ENCODE measurements at places on chromosomes 11 and 22. TPM values are rescaled to one million over a fixed set of nuclear protein-coding genes. Genes with fewer than 3 reads are reported as not detected.
A peak's percentile ranks its signal among the peaks of the same experiment; 100 is the strongest.

DNA sequence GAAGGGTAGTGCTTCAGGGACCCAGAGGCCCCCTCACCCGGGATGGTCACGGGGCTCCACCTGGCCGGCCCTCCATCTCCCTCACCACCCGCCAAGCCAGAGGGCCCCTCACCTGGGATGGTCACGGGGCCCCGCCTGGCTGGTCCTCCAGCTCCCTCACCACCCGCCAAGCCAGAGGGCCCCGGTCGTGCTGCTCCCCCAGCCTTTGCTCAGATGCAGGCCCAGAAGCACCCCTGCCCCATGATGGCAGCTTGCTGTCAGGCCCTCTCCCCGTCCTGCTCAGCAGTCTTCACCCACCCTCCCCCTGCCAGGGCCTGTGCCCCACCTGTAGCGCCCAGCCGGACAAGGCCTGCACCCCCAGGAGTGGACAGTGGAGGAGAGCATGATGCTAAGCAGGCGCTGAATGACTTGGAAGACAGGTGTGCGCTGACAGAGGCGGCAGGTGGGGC is 7.3 kb downstream of the DENND6B start:
- no peaks in the 10 kb centered on the region for H3K36me3 ChIP-seq
- no peak overlapping the region for H3K4me3 ChIP-seq
- DNase-seq: no peak
- H3K27me3 ChIP-seq: no peaks in the 10 kb centered on the region

DNA sequence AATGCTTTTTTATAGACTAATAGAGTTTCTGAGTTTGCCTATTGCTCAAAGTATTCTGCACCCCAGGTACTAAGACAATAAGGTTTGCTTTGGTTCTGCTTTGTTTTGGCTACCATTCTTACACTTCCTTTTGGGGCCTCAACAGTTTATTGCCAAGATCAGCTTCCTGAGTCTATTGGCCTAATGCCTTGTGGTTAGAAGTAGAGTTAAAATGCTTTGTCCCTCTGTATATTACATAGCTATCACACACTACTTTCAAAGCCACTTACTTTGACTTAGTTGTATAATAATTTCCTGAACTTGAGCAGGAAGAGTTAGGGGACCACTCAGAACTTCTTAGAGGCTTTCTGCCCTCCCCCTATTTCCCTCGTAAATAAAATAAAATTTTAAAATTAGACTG is 96.5 kb downstream of the DLG2 start:
- no peak for DNase-seq
- peaks cover 28% of the 10 kb centered on the region for H3K4me1 ChIP-seq
- no peaks in the 10 kb centered on the region for H3K27me3 ChIP-seq
- 0 out of 2 replicates have a peak, but pooled peaks cover 8% of the 10 kb centered on the region for H3K36me3 ChIP-seq

DNA sequence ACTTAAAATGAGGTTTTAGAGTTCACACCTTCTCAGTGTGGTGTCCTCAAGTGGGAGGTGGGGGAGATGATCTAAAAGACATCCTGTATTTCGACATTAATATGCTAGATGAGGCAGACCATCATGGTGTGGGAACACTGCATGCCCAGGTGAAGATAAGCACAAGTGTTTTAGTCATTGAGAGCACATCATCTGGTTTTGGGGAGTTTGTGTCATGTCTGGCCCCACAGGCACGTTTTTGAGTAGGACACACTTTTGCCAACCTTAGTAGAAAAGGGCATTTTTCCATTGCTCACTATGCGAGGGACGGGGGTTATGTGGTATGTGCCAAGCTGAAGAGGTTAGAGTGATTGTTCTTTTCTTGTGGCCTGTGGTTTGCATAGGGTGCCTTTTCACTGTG is 189.3 kb downstream of the DBX1 start:
- no peak for DNase-seq
- H3K4me3 ChIP-seq: no peak overlapping the region

DNA sequence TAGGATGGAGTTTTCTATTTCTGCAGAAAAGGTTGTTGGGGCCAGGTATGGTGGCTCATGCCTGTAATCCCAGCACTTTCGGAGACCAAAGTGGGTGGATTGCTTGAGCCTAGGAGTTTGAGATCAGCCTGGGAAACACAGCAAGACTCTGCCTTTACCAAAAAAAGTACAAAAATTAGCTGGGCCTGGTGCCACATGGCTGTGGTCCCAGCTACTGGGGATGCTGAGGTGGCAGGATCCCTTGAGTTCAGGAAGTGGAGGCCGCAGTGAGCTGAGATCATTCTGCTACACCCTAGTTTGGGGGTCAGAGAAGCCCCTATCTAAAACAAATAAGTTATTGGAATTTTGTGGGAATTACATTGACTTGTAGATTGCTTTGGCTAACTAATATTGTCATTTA is 71.7 kb downstream of the FDX1 start:
- no peak for DNase-seq
- H3K4me3 ChIP-seq: no peak overlapping the region
- no peak overlapping the region for H3K27ac ChIP-seq
- no peaks in the 10 kb centered on the region for H3K4me1 ChIP-seq
- no peaks in the 10 kb centered on the region for H3K36me3 ChIP-seq

- H3K36me3 ChIP-seq: no peaks in the 10 kb centered on the region
- H3K4me1 ChIP-seq: peaks cover 14% of the 10 kb centered on the region
- H3K4me3 ChIP-seq: no peak overlapping the region
- no peaks in the 10 kb centered on the region for H3K27me3 ChIP-seq
- no peak for DNase-seq
Observed at GRCh38 chr11:66226101-66226500, 42.3 kb upstream of the RAB1B start.

- H3K4me3 ChIP-seq: no peak overlapping the region
- no peak overlapping the region for H3K27ac ChIP-seq
- no peaks in the 10 kb centered on the region for H3K36me3 ChIP-seq
- no peaks in the 10 kb centered on the region for H3K4me1 ChIP-seq
Observed at GRCh38 chr11:26017322-26017860, 314.5 kb upstream of the ANO3 start.

- no peaks in the 10 kb centered on the region for H3K36me3 ChIP-seq
- DNase-seq: peak; percentile 88
- H3K27me3 ChIP-seq: no peaks in the 10 kb centered on the region
- peaks cover 11% of the 10 kb centered on the region for H3K4me1 ChIP-seq
- peak overlapping the region; percentile 11 for H3K4me3 ChIP-seq
Observed at GRCh38 chr11:60363542-60364470, 14.5 kb upstream of the MS4A7 start.

- H3K27ac ChIP-seq: no peak overlapping the region
- peak; percentile 59 for DNase-seq
- H3K4me1 ChIP-seq: peaks cover 9% of the 10 kb centered on the region
- H3K36me3 ChIP-seq: no peaks in the 10 kb centered on the region
- no peaks in the 10 kb centered on the region for H3K27me3 ChIP-seq
Observed at GRCh38 chr11:127609025-127609773, 608.6 kb upstream of the KIRREL3 start.

- DNase-seq: no peak
- peak overlapping the region; percentile 30 for H3K4me3 ChIP-seq
- no peaks in the 10 kb centered on the region for H3K36me3 ChIP-seq
- H3K4me1 ChIP-seq: peaks cover 40% of the 10 kb centered on the region
- H3K27ac ChIP-seq: 0 out of 2 replicates have a peak overlapping the region, but pooled peaks have one; percentile 24
Observed at GRCh38 chr11:110174645-110175310, 81.6 kb downstream of the ZC3H12C start.

DNA sequence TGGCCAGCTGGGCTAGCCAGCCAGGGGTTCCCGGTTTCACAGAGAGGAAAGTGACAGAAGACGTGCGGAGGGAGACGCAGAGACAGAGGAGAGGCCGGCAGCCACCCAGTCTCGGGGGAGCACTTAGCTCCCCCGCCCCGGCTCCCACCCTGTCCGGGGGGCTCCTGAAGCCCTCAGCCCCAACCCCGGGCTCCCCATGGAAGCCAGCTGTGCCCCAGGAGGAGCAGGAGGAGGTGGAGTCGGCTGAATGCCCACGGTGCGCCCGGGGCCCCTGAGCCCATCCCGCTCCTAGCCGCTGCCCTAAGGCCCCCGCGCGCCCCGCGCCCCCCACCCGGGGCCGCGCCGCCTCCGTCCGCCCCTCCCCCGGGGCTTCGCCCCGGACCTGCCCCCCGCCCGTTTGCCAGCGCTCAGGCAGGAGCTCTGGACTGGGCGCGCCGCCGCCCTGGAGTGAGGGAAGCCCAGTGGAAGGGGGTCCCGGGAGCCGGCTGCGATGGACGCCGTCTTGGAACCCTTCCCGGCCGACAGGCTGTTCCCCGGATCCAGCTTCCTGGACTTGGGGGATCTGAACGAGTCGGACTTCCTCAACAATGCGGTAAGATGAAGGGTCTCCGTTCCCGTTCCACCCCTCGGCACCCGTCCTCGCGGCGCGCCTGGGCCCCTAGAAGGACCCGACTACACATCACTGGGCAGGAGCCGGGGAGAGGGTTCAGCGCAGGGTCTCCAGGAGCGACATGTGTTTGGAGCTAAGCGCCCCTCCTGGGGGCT is at the start of gene CREB3L1:
CREB3L1 (plus strand) TSS at position 41 of the 765 bp plus-strand sequence; CDS start at position 491, 450 bp downstream.
- H3K36me3 ChIP-seq: no peaks in the 10 kb centered on the region
- no peak within 1 kb of the TSS for H3K27ac ChIP-seq
- H3K4me3 ChIP-seq: peak within 1 kb of the TSS; percentile 91
- peak; percentile 61 for DNase-seq
- 0 out of 2 replicates have a peak, but pooled peaks cover 2% of the 10 kb centered on the region for H3K27me3 ChIP-seq
- peaks cover 44% of the 10 kb centered on the region for H3K4me1 ChIP-seq

- no peaks in the 10 kb centered on the region for H3K4me1 ChIP-seq
- peak; percentile 52 for DNase-seq
- H3K27me3 ChIP-seq: peaks cover 100% of the 10 kb centered on the region
- H3K27ac ChIP-seq: no peak overlapping the region
- no peaks in the 10 kb centered on the region for H3K36me3 ChIP-seq
- H3K4me3 ChIP-seq: no peak overlapping the region
Observed at GRCh38 chr11:115390441-115390840, 113.8 kb downstream of the CADM1 start.

DNA sequence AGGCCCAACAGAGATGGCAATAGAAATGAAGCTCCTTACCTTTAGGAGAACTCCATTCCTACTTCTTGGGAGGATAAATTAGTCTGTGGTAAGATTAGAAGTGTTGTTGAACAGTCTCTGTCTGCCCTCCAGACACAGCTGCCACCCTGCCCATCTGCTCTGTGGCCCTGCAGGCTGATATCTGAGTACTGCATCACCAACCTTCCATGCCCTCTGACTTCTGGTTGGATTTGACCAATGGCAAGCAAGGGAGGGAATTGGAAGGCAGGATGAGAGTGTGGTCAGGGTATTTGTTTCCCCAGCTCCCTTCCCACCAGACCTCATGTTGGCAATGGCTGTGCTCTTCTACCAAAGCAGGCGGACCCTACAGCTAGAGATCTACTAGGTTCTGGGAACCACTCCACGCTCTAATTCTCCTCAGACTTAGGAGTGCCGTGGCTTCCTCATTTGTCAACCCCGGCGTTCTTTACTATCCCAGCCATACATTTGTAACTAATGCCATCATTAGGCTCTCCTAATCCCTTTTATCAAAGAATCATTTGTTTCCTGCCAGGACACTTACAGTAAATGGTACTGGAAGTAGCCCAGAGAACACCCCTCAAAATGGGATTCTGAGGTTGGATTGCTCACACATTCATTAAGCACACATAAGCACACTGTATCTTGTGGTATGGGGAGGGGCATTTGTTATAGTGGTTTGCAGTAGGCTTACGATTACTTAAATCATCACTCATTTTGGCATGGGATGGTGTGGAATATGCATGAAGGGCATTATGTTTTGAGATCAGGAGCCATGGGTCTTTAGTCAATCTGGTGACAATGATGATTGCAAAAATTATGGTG is 35.4 kb upstream of the CD44 start:
- H3K4me3 ChIP-seq: no peak overlapping the region
- no peaks in the 10 kb centered on the region for H3K27me3 ChIP-seq
- H3K4me1 ChIP-seq: no peaks in the 10 kb centered on the region
- H3K36me3 ChIP-seq: no peaks in the 10 kb centered on the region
- H3K27ac ChIP-seq: no peak overlapping the region

DNA sequence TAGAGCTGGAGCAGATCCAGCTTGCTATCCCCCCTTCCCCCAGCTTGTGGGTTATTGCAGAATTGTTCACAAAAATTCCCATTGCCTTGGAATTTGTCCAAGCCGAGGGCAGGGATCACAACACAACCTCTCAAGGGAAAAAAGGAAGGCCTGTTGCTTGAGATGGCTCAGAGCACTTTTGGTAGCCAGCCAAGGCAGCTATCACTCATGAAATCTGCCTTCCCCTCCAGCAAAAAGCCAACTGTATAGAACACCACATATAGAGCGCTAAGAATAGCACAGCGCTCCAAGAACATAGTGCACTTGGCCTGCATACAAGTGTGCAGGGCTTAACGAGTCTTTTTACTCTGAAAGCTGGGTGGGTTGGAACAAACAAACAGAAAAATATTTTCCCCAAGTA is 46.2 kb downstream of the FAM83F start:
- H3K4me3 ChIP-seq: no peak overlapping the region
- H3K4me1 ChIP-seq: no peaks in the 10 kb centered on the region
- no peak overlapping the region for H3K27ac ChIP-seq

GRCh38 chr11:16287630-16288280 is 68.6 kb downstream of the SOX6 start:
- H3K36me3 ChIP-seq: no peaks in the 10 kb centered on the region
- H3K4me3 ChIP-seq: no peak overlapping the region
- no peaks in the 10 kb centered on the region for H3K27me3 ChIP-seq
- peak; percentile 44 for DNase-seq
- H3K27ac ChIP-seq: no peak overlapping the region

GRCh38 chr11:47714554-47715081 is 551 bp downstream of the AGBL2 start:
- H3K27ac ChIP-seq: peak overlapping the region; percentile 79
- peaks cover 29% of the 10 kb centered on the region for H3K36me3 ChIP-seq
- no peaks in the 10 kb centered on the region for H3K27me3 ChIP-seq
- H3K4me1 ChIP-seq: peaks cover 9% of the 10 kb centered on the region
- H3K4me3 ChIP-seq: peak overlapping the region; percentile 86
- peak; percentile 48 for DNase-seq

DNA sequence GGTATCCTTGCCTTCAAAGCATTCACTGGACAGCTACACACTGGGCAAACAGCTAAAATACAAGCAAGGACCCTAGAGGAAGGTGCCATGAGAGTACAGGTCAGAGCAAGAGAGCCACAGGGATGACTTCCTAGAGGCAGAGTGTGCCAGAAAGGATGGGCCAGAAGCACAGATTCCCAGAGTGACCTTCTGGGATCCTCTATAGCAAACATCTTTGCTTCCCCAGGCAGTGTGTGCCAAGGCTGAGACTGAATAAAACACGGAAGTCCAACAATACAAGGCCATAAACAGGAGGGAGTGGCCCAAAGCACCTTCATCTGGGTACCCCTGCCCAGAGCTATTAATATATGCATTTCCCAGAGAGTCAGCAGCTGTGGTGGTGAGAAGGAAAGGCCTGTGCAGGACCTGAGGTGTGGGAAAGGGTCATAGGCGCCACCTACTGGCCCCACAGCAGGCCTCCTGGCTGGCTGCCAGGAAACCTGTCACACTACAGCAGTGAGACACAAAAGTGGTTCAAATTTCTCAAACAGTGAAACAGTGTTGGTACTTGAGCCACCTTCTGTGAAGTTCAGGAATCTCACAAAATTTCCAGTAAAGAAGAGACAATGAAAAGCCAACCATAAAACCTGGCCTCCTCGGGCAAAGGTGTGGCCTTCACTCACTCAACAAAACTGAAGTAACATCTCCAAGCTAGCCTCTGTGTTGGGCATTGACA is 20.3 kb downstream of the CLPB start:
- H3K36me3 ChIP-seq: no peaks in the 10 kb centered on the region
- peaks cover 17% of the 10 kb centered on the region for H3K4me1 ChIP-seq
- DNase-seq: peak; percentile 78
- no peak overlapping the region for H3K27ac ChIP-seq
- H3K27me3 ChIP-seq: no peaks in the 10 kb centered on the region
- no peak overlapping the region for H3K4me3 ChIP-seq

Gene MUC6
- total RNA-seq: not detected

Gene PANX3
- total RNA-seq: not detected

Gene ZMAT5
- total RNA-seq: 14.6 TPM

Gene HTR3B
- not detected for total RNA-seq

Gene OR2AG2
- total RNA-seq: 0.31 TPM

Gene POTEH
- total RNA-seq: not detected
